ENCODE measurements at places on chromosomes 3 and 15. TPM values are rescaled to one million over a fixed set of nuclear protein-coding genes. Genes with fewer than 3 reads are reported as not detected.

The RETNLB gene
- total RNA-seq: not detected

DNA sequence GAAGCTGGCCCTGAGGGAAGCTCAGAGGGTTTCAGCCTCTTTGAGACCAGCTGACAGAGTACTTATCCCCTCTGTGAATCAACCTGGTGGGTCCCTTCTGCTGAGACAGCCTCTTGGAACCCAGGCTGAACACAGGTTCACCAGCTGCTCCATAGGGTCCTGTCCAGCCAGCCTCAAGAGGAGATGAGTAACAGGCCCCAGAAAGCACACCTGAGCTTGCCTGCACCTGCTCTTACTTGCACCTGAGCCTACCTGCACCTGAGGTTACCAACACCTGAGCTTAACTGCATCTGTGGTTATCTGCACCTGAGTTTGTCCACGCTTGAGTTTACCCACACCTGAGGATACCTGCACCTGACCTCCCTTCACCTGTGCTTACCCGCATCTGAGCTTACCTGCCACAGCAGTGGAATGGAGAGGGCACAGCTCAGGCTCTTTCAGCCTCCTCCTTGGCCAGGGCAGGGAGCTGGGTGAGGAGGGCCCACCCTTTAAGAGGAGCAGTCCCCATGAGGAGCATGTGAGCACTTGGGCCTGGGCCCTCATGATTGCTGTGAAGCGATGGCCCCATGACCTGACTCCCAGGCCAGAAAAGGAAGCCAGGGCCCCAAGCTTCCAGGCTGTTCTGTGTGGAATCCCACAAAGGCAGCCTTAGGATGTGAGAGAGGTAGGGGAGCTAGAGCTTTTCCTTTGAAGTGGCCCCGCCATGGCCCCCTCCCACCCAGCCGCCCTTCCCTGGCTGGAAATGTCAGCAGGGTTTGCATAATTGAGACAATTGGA is at the start of gene TRPM1:
Gene TRPM1, minus strand, starts transcription at position 464 of the 777 bp plus-strand sequence. CDS start 20,370 bp downstream, outside the sequence.
- no peaks in the 10 kb centered on the region for H3K36me3 ChIP-seq
- no peak for DNase-seq

- peaks cover 39% of the 10 kb centered on the region for H3K27me3 ChIP-seq
- H3K27ac ChIP-seq: peak overlapping the region; percentile 64
- H3K36me3 ChIP-seq: no peaks in the 10 kb centered on the region
Observed at GRCh38 chr3:98722389-98722788, 40.8 kb upstream of the ST3GAL6 start.

GRCh38 chr15:101407439-101407838 is 82.1 kb downstream of the PCSK6 start:
- DNase-seq: no peak
- no peak overlapping the region for H3K27ac ChIP-seq
- no peaks in the 10 kb centered on the region for H3K27me3 ChIP-seq
- H3K4me1 ChIP-seq: peaks cover 16% of the 10 kb centered on the region
- H3K36me3 ChIP-seq: no peaks in the 10 kb centered on the region
- H3K4me3 ChIP-seq: no peak overlapping the region

The CAPN7 gene
- total RNA-seq: 16.8 TPM

The SAXO2 gene
- total RNA-seq: 3.8 TPM

The BAHD1 gene
- total RNA-seq: 49.1 TPM

The SPINK8 gene
- total RNA-seq: not detected

GRCh38 chr3:135440746-135441145 is 524.8 kb upstream of the PPP2R3A start:
- H3K27me3 ChIP-seq: no peaks in the 10 kb centered on the region
- H3K4me3 ChIP-seq: no peak overlapping the region
- H3K27ac ChIP-seq: no peak overlapping the region
- peaks cover 7% of the 10 kb centered on the region for H3K36me3 ChIP-seq
- DNase-seq: no peak

The ZNF80 gene
- not detected for total RNA-seq

The ACSBG1 gene
- total RNA-seq: 5.8 TPM

The BFSP2 gene
- total RNA-seq: not detected

The NANOGP8 gene
- 2.1 TPM for total RNA-seq

The RBMS3 gene
- total RNA-seq: 6.7 TPM

GRCh38 chr3:49469037-49469935 is 781 bp upstream of the DAG1 start:
- no peaks in the 10 kb centered on the region for H3K27me3 ChIP-seq
- H3K27ac ChIP-seq: peak overlapping the region; percentile 100
- peak; percentile 78 for DNase-seq

DNA sequence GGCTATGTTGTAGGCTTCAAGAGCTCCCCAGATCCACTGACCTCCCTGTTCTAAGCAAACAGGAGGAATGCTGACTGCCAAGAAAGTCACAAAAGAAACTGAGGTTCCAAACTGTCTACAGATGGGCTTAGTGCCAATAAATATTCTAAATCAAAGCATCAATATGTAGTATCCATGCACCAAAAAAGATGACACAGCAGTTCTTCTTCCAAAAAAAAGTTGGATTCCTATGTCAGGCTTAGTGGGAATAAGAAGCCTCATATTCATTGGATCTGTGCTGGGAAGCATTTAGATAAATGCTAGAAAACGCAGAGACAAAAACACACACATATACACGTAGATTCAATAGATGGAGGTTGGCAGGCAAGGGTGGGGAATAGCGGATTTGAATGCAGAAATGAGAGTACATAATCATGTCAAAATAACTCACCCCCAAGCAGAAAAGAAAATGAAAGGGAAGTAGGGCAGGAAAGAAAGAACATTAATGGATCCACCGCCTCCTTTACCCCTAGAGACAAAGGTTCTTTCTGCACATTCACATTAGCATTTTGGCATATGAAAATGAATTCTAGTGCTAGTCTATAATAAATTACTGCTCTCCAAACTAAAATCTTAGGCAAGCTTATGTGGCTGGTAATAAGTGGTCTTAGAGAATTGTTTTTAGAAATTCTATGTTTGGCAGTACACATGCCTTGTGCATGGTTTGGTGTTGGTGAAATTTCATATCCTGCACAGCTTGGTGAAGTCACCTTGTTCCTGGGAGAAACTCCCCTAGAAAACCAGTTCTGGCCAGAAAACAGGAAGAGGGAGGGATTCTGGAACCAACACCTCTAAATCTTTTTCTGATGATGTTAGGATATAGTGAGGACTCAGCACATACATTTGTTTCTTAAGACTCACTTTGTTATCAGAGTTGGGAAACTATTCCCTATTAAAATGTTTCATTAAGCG is 283.4 kb downstream of the LSAMP start:
- no peaks in the 10 kb centered on the region for H3K27me3 ChIP-seq
- no peak overlapping the region for H3K27ac ChIP-seq
- H3K4me3 ChIP-seq: no peak overlapping the region
- no peaks in the 10 kb centered on the region for H3K36me3 ChIP-seq
- peaks cover 11% of the 10 kb centered on the region for H3K4me1 ChIP-seq

Measured in WTC11 (cell line).